ENCODE measurements at places on chromosomes 4 and X.

- DNase-seq = no peak
Observed at GRCh38 chrX:19291086-19291485, 52.6 kb upstream of the PDHA1 start.

DNA sequence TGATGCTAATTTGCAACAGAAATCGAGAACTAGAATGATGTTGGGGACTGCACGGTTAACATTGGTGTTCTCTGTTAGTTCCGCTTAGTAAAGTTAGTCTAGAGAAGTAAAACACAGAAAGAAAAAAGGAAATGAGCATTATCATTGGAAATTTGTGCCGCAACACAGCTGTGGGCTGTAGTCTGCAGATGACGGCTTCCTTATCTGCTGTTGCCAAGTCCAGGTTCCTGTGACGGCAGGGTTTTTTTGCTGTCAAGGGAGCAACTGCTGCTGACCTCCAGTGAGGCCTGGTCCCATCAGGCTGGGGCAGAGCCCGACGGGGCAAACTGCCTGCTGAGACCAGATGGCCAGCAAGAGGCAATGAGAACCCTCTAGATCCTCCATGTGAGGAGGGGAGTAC lies 38.9 kb upstream of the PHEX start:
- DNase-seq = no peak

DNA sequence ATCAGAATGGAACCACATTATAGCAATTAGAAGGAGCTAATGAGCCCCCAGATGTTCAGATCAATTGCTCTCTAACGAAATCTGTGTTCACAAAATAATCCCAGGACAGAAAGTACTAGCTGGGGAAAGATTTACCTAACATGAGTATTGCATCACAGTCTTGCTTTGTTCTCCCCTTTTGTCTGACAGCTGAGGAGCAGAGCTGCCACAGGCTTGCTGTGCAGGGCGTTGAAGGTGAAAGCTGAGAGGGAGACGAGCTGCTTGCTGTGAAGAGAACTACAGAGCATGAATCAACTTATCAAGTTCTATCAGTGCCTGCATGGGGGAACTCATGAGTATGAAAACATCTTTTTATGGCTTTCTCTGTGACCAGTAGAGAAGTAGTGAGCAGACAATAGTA lies 441.2 kb downstream of the CENPC start:
- DNase-seq = no peak

GRCh38 chr4:150173982-150174398 lies 95.7 kb downstream of the DCLK2 start:
- no peak for DNase-seq

DNA sequence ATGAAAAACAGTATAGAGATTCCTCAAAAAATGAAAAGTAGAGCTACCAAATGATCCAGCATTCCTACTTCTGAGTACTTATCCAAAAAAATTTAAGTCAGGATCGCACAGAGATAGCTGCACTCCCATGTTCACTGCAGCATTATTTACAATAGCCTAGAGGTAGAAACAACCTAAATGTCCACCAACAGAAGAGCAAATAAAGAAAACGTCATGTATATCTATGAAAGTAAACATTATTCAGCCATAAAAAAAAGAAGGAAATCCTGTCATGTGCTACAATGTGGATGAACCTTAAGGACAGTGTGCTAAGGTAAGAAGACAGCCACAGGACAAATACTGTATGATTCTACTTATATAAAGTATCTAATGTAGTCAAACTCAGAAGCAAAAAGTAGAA lies 12.4 kb downstream of the THOC2 start:
- DNase-seq = no peak

DNA sequence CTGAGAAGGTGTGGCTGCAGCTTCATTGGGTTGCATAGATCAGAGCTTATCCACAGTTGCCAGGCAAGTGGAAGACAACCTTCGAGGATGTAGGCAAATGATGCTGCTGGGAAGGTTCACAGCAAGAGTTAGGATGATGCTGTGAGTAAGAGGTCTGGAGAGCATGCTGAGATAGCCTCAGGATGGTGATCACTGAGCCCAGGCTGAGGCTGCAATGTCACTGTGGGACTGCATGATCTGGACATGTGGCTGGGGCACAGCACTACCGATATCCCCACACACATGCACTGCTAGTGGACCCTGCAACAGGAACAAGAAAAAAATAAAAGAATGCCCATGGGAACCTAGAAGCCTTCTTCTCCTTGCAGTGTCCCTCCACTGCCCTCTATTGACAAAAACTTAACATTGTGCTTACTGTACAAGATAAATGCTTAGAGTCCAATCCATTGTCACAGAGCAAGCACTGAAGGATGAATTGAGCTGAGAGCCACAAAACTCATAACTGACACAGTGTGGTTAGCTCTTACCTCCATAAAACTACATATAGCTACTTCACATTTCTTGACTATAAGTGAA lies 105.6 kb downstream of the CNKSR2 start:
- DNase-seq = peak; percentile 48

DNA sequence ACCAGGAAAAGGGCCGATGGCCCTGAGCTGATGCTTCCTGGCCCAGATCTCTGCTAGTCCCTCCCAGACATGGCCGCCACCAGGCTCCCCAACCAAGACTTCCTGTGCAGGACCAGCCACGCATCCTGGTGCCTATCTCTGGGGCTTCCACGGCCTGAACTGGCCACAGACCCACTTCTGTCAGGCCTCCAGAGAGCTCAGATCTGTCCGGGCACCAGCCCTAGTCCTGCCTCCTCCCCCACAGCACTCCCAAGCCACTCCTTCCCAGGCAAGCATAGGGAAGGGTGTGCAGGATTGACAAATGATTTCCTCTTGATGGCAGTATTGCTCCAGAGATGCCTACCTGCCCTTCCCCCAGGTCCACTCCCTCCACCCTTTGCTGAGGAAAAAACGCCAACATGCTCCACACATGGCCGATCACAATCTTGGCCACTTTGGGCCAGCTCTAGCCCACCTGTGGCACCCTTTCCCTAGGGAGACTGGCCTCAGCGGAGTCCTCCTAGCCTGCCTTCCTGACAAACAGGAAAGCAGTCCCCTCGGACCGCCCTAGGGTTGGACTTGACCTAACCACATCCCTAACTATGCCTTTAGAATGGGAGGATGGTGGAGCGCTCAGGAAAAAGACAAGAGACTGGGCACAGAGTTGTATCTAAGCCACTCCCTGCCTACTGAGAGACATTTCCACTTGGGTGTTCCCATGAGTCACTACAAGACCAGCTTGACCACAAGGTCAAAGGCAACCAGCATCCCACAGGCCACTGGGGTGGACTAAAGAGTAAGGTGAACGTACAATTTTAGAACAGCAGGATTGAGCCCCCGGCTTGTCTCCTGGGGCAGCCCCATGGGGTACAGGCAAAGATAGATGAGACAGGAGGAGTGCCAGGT lies 277.5 kb upstream of the AGTR2 start:
- peak; percentile 73 for DNase-seq

DNA sequence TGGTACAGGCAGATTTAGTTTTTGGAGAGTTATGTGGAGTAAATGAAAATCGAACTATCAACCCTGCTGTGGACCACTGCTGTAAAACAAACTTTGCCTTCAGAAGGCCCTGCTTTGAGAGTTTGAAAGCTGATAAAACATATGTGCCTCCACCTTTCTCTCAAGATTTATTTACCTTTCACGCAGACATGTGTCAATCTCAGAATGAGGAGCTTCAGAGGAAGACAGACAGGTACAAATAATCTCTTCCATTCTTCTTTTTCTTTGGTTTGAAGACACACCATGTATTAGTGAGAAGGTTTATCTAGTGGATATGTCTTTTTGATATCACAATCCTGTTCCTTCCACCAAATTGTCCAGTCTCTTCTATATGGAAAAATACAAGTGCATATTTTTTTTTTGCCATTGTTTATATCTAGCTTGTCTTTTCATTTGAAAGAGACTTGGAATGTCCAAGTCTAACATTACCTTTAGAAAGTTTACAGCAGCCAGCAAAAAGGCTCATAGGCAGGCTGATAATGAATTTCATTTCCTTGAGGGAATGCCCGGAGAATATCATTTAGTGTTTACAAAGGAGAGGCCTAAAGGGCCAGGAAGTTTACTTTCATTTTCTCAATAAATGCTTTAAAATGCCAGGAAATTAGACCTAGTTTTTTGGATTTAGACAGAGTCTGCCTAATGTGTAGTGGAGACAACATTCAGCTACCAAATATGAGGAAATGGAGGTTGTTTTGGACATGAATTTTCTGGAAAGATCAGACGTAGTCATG lies 18.6 kb downstream of the AFM start:
- DNase-seq = no peak

DNA sequence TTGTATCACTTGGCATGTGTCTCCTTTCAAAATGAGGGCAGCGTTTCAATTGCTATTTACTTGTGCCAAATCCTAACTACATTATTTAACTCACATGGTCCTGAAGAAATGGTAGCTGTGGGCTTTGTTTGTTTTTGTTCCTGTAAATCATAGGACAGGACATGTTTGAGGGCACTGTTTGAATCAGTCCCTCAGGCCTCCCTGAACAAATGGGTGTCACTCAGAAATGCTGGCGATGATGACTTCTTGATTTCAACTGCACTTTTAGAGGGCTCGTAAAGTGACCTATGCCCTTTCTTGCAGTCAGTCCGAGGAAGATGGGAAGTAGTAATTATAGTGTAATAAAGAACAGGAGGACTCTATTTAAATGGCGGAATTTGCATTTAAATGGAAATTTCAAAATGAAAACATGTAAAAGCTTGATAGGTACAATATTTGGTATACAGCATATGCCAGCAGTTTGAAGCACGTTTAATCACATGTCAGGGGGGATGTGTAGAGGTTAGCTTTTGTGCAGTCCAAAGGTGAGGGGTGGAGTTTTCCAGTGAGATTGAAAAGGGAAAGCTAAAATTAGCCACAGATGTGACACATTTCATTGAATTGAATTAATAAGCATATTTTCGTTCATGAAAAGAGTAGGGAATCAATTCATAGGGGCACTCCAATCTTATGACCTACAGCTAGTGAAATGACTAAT lies 1958.7 kb upstream of the IGFBP7 start:
- DNase-seq = no peak

DNA sequence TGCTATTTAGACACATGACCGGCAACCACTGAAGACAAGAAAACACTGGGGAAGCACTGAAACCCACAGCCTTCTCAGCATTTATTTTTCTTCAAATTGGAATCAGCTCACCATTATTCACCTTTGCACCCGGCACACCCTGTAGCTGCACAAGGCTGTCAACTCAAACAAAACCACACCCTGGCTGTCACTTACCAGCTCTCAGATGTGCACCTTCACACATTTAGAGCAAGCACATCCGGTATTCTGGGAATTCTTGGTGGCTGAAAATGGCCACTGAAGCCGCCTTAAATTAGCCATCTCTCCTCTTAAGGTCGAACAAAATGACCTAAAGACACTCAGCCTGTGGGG lies 5.9 kb downstream of the ZFYVE28 start:
- DNase-seq = no peak

DNA sequence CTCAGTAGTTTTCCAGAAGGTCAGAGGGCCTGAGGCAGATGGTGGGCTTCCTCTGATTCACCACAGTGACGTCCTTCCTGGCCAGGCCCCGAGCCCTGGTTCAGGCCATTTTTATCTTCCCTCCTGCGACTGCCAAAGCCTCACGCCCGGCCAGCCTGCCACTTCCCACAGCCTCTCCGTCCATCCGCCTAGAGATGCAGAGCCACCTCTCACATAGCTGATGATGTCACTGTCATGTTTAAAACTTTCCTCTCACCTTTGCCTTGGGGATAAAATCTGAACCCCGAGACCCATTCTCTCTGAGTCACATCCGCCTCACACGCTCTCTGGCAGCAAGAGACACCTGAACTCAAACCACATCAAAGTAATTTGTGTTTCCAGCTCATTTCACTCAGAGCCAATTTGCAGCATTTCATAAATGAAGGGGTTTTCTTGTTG lies 175.3 kb downstream of the QDPR start:
- peak; percentile 6 for DNase-seq

DNA sequence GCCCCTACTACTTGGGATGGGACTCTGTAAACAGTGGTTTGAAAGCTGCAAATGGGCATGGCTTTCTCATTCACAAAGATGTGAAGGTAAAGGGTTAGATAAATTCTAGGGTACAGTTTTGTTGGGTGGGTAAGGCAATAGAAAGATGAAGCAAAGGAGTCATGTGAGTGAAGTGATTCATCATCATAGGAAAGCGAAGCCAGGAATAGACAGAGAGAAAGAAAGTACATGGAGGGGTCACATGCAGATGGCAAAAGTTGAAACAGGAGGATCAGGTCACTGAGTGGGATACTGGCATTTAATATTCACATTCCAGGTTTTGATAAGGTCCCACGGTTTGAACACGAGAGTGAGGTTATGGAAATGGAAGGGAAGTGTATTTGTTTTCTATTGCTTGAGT lies 8.2 kb upstream of the ABCG2 start:
- DNase-seq = no peak

DNA sequence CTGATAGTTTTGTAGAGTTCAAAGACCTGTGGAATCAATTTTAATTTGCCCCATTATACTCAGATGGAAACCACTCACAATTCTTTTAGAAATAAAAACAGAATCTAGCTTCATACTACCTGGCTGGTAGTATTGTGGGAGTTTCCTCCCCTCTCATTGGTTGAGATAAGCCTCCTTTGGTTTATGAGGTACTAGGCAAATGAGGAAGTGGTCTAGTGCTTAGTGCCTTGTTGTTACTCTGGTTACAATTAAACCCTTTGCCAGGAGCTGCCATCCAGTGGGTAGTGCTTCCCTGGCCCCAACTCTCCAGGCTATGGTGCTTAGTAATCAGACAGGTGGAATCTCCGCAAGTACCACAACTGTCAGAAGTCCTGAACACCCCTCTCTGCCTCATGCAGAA lies 118.3 kb downstream of the CDKL5 start:
- no peak for DNase-seq

GRCh38 chr4:174521800-174522182 lies 497 bp downstream of the HPGD start:
- DNase-seq = no peak

- no peak for DNase-seq
Observed at GRCh38 chr4:61079976-61080375, 120.2 kb upstream of the ADGRL3 start.

- peak; percentile 81 for DNase-seq
Observed at GRCh38 chr4:119525005-119525749, 103.4 kb downstream of the PDE5A start.

DNA sequence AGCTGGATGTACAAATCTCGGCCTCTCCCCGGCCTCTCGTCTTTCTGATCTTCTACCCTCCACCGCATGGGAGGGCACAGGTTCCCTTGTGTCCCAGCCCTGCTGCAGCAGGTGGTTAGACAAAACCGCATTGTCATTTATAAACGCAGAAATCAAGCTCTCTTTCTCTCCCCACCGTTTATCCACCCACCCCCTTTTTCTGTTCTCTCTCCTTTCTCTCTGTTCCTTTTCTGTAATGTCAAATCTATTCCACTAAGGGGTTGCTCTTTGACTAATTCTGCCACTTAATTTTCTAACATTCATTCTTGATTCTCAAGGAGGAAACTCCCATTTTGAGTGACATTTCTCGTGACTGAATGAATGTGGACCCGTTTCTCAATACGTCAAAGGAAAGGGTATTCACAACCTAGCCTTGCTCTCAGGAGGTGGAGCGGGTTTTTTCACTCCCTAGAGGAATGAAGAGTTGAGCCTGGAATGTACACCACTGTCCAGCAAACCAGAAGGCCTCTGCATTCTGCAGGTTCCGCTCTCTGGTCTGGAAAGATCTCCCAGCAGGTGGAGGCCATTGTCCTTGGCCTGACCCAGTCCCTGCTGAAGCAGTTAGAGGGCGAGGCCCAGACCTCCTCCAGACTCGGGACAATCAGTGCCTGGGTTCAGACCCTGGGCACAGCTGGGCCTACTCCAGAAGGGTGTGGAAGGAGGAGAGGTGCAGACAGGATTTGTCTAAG lies 70.9 kb upstream of the ENPP6 start:
- no peak for DNase-seq

GRCh38 chr4:26330186-26330787 lies 9.5 kb downstream of the RBPJ start:
- DNase-seq = peak; percentile 64
